ENCODE measurements at places on chromosomes 3 and 15.

DNA sequence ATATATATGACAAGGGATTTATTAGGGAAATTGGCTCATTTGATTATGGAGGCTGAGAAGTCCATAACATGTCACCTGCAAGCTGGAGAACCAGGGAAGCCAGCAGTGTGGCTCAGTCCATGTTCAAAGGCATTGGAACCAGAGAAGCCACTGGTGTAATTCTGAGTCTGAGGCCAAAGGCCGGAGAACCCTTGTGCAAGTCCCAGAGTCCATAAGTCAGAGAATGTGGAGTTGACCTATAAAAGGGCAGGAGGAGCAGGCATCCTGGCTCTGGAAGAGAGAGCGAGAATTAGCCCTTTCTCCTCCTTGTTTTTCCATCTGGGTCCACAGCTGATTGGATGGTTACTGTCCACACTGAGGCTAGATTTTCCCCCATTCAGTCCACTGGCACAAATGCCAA is 319.8 kb downstream of the IGSF11 start:
- DNase-seq: no peak

DNA sequence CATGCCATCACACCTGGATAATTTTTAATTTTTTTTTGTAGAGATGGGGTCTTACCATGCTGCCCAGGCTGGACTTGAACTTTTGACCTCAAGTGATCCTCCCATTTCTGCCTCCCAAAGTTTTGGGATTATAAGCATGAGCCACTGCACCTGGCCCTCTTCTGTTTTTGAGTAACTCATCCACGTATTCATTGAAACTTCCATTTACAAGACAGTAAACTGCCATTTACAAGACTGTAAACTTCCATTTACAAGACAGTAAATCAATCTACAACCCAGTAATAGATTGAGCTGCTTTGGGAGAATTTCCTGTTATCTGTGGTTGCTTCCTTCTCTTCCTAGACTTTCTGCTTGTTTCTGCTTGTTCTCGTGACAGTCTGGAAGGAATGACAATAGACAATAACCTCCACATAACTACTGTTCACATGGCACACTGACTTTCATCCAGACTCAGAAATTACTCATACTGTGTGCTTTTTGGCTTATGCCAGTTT is 114.7 kb upstream of the CCNL1 start:
- no peak for DNase-seq

GRCh38 chr3:109026821-109027220 is 73.1 kb upstream of the GUCA1C start:
- DNase-seq: no peak

DNA sequence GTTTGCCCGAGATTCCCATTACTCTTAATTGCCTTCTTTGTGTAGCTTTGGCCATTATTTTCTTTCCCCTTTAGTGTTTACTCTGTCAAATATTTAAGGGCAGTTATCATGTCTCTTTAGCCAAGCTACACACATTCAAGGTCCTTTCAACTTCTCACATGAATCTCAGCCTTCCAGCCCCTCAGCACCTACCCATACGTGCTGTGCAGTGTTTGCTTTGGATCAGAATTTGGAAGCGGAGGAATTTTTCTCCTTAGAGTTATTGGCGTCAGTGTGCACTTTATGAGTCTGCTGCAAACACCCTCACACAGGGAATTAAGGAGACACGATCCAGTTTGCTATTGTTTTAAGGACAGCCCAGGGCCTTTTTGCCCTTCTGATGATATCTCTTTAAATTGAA is 231.6 kb downstream of the CACNA2D3 start:
- no peak for DNase-seq

DNA sequence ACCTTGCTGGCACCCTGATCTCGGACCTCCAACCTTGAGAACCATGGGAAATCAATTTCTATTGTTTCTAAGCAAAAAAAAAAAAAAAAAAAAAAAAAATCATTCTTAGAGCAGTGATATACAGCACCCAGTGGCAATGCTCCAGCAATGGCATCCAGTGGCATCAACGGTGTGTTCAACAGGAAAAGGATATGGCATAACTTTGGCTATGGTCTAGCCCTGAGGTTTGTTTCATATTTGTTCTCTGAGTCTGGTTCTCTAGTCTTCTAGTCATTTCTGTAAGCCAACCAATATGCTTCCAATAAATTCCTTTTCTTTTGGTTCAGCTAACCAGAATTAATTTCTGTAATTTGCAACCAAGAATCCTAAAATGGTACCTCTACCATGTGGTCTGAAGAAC is 19.2 kb downstream of the DENND4A start:
- no peak for DNase-seq

- DNase-seq: peak; percentile 20
These were observed 537 bp downstream of the GRAMD2A start for GRCh38 chr15:72197041-72197459.

DNA sequence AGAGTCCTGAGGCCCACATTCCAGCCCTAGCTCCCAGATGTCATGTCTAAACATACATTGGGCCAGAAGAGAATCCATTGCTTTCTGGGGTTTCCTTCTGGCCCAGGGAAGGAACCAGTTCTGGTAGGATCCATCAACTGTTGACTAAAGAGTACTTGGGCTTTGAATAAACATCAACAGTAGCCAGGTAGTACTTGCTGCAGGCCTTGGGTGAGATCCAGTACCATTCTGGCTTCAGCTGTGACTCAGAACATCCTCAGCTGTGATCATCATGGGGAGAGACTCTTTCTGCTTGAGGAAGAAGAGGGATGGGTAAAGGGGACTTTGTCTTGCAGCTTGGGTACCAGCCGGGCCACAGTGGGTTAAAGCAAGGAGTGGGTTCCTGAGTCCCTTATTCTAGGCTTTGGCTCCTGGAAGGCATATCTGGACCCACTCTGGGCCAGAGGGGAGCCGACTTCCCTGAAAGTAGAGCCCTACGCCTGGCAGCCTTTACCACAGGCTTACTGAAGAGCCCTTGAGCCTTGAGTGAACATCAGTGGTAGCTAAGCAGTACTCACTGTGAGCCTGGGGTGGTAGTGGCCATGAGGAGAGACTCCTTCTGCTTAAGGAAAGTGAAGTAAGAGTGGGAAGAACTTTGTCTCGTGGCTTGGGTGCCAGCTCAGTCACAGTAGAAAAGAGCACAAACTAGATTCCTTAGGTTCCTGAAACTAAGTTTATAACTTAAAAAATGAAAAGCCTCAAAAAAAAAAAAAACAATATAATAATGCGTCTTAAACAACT is 128.3 kb downstream of the GOLIM4 start:
- DNase-seq: no peak

- no peak for DNase-seq
These were observed 136.4 kb downstream of the LIPC start for GRCh38 chr15:58568157-58568571.

DNA sequence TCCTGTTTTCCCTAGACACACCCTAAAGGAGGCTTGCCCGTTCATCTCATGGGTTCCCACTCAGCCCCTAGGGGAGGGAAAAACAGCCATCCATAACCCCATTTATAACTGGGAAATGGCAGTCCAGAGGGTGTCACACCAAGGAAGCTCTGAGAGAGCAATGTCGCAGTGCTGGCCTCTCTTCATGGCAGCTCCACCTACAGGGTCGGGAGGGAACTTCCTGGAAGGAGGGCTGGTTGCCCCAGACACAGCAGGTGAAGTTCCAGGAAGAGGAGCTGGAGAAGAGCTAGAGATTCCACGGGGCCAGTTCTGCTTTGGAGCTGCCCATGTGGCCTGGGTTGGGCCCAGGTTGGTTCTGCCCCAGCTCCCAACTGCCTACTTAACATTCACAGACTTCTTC is 22.3 kb upstream of the LINGO1 start:
- no peak for DNase-seq

Data from stimulated activated naive CD8-positive, alpha-beta T cell treated with anti-CD3 and anti-CD28 coated beads, Interleukin-15, Interleukin-2, amounts not matched to agents 100 U/mL and 50 U/mL, for 24 hours (primary cell).